Thymus (tissue), 14 donors: ENCODE measurements at places on chromosomes 7 and 10. TPM values are rescaled to one million over a fixed set of nuclear protein-coding genes. Genes with fewer than 3 reads are reported as not detected.

DNA sequence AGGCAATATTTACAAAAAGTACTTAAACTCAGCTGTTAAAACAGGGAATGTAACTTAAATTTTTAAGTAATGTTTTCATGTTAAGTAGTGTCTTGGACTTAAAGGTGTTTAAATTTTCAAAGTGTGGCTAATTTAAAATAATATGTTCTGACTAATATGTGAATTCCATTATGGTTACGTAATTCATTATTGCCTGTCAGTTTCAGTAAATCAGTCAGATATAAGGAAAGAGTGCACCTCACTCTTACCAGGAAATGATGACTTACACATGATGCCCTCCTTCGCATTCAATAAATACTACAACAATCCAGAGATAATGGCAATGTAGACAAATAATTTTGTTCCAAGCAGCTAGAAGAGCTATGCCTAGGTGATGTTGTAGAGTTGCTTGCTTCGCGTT, 69.0 kb upstream of the WNT16 start:
- no peak overlapping the region for H3K4me3 ChIP-seq
- no peaks in the 10 kb centered on the region for H3K4me1 ChIP-seq
- no peak for DNase-seq
- no peaks in the 10 kb centered on the region for H3K27me3 ChIP-seq

DNA sequence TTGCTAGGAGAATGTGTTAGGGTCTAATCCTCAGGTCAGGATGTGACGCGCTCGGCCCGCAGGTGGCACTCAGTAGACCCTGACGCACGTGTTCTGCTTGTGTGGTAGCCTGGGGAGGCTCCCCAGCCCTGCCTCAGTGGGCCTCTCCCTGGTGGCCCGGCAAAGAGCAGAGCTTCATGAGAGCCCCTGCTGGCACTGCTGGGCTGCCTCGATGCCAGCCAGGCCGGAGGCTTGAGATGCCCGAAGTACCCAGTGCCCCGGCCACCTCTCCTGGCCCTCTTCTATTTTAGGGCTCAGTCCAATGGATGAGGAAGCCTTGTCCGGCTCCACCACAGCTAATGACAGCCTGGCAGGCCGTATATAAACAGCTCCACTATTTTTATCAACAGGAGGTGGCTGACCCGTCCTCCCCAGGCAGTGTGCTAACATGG, 42.0 kb downstream of the PRF1 start:
- DNase-seq, result no peak
- peaks cover 2% of the 10 kb centered on the region for H3K36me3 ChIP-seq
- no peak overlapping the region for H3K27ac ChIP-seq
- H3K27me3 ChIP-seq, result no peaks in the 10 kb centered on the region

DNA sequence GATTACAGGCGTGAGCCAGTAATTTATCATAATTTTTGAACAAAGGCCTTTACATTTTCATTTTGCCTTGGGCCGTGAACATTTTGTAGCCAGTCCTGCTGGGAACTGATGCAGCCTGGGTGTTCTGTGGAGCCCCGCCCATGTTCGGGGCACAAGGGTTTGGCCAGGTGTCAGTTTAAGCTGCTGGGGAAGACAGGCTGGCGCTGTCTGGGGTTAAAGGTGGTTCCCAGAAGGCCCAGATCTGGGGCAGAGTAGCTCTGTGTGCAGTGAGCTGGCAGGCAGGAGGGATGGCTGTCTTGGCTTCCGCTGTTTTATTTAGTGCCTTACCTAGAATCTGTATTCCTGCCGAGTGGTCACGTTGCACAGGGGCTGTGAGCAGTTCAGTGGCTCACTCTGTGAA, 50.2 kb downstream of the DOCK1 start:
- no peaks in the 10 kb centered on the region for H3K27me3 ChIP-seq
- H3K4me3 ChIP-seq, result no peak overlapping the region
- no peak for DNase-seq
- no peak overlapping the region for H3K27ac ChIP-seq

- H3K27me3 ChIP-seq, result no peaks in the 10 kb centered on the region
- DNase-seq, result no peak
- no peaks in the 10 kb centered on the region for H3K36me3 ChIP-seq
- H3K4me3 ChIP-seq, result no peak overlapping the region
- no peak overlapping the region for H3K27ac ChIP-seq
These were observed 73.2 kb downstream of the CALD1 start for GRCh38 chr7:134852625-134853024.

DNA sequence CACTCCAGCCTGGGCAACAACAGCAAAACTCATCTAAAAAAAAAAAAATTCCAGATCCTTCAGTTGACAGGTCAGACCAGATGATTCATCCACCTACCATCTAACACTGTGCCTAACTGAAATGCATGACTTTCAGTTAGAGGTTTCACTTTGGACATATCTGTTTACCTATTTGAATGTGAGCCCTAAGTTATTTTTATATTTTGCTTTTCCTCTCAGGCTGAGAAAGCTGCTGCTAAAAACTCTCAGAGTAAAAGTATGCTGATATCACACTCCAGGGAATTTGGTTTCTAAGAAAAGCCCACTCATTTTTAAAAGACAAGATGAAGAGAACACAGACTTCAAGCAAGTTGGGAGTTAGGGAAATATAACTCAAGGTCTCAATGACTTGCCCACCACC, 126.0 kb downstream of the SGMS1 start:
- H3K27ac ChIP-seq, result no peak overlapping the region
- DNase-seq, result no peak
- no peaks in the 10 kb centered on the region for H3K27me3 ChIP-seq
- H3K36me3 ChIP-seq, result no peaks in the 10 kb centered on the region

DNA sequence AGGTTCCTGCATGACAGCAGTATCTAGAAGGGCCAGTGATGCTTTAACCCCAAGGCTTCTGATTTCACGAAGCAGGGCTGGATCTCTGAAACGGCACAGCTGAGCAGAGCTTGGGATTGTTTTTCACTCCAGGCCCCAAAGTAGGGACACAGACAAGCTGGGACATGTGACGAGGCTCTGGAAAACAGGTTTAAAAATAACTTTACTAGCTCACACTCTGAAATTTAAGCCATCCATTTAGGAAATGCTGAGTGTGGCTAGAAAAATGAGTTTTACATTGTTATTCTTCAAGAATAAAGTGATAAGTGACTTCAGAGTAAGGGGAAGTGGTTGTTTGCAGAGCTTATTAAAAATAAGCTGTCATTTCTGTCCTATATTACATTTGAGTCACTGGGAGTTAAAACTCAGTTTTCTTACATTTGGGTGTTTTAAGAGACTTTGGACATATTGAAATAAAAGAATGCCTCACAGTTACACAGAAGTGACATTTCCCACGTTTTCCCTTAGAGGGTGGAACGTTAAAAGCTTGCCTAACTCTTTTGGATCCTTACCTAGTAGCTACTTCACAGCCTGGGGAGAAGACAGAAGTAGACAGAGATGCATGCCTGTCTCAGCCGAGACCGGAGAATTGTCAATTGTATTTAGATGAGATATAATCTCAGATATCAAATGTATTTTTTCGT, 107.8 kb downstream of the GALNT17 start:
- no peaks in the 10 kb centered on the region for H3K27me3 ChIP-seq
- peak overlapping the region; percentile 50 for H3K27ac ChIP-seq
- no peak for DNase-seq
- no peak overlapping the region for H3K4me3 ChIP-seq
- no peaks in the 10 kb centered on the region for H3K4me1 ChIP-seq
- no peaks in the 10 kb centered on the region for H3K36me3 ChIP-seq

GRCh38 chr10:43814663-43815062, 166.0 kb upstream of the ZNF32 start:
- H3K4me3 ChIP-seq, result no peak overlapping the region
- H3K4me1 ChIP-seq, result peaks cover 33% of the 10 kb centered on the region
- H3K27ac ChIP-seq, result no peak overlapping the region
- no peaks in the 10 kb centered on the region for H3K27me3 ChIP-seq
- DNase-seq, result no peak
- H3K36me3 ChIP-seq, result no peaks in the 10 kb centered on the region

DNA sequence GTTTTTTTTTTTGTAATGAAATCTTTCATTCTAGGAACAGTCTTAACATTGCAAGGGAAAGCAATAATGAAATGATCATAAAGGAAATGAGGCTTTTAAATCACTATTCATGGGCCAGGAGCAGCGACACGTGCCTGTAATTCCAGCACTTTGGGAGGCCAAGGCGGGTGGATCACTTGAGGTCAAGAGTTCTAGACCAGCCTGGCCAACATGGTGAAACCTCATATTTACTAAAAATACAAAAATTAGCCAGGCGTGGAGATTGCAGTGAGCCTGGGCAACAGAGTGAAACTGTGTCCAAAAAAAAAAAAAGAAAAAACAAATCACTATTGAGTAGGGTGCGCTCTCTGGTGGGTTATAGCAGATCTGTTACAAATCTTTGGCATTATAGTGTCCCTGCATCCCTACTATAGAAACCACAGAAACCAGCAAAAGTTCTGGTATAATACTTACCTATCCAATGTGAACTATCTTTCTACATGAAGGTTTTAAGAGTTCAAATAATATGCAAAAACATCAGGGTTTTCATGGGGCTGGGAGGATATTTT, 72.1 kb downstream of the GLI3 start:
- no peak for DNase-seq
- H3K27ac ChIP-seq, result no peak overlapping the region
- no peaks in the 10 kb centered on the region for H3K36me3 ChIP-seq

DNA sequence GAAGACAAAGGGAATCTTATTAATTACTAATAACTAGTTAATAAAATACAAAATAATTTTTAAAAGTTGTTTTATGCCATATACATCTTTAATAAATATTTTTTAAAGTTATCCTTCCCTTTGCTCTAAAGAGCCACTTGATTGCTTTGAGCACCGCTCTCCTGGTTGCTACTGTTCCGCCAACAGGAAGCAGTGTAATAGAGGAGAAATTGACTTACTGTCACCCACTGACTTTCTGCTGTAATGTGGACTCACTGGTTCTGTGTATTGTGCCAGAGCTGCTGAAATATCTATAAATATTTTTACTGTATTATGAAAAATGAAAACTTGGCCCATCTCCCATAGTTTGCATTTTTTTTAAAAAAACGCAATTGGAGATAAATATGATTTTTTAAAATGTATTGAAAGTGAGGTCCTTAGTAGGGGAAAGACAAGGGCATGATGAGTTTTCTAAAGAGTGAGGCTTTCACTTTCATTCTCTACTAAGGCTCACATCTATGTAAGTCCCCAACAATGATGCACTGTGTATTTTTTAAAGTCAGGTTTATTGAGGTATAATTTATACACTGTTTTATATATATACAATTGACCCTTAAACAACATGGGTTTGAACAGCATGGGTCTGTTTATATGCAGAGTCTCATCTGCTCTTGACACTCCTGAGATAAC, 100.5 kb downstream of the NPY start:
- no peaks in the 10 kb centered on the region for H3K4me1 ChIP-seq
- DNase-seq, result no peak
- H3K36me3 ChIP-seq, result no peaks in the 10 kb centered on the region
- no peaks in the 10 kb centered on the region for H3K27me3 ChIP-seq
- H3K27ac ChIP-seq, result no peak overlapping the region
- no peak overlapping the region for H3K4me3 ChIP-seq

GRCh38 chr10:108801220-108801619, 1122.1 kb downstream of the XPNPEP1 start:
- no peaks in the 10 kb centered on the region for H3K27me3 ChIP-seq
- no peak for DNase-seq

DNA sequence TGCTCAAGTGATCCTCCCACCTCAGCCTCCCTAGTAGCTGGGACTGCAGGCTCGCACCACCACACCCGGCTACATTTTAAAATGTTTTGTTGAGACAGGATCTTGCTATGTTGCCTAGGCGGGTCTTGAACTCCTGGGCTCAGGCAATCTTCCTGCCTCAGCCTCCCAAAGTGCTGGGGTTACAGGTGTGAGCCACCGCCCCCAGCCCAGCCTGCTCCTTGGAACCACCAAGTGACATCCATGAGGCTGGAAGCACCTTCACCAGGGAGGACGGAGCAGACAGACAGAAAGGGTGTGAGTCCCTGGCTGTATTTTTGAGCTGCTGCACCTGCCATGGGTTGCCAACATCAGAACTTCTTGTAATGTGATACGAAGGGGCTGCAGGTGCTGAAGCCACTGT, 62.3 kb upstream of the UBE3C start:
- DNase-seq, result no peak
- no peak overlapping the region for H3K27ac ChIP-seq
- no peaks in the 10 kb centered on the region for H3K36me3 ChIP-seq
- H3K4me1 ChIP-seq, result no peaks in the 10 kb centered on the region
- peaks cover 14% of the 10 kb centered on the region for H3K27me3 ChIP-seq

- peaks cover 68% of the 10 kb centered on the region for H3K4me1 ChIP-seq
- peak overlapping the region; percentile 95 for H3K27ac ChIP-seq
- H3K27me3 ChIP-seq, result no peaks in the 10 kb centered on the region
- DNase-seq, result peak; percentile 84
These were observed 14.2 kb upstream of the PDCD4 start for GRCh38 chr10:110857265-110858171.

- no peaks in the 10 kb centered on the region for H3K4me1 ChIP-seq
- no peak overlapping the region for H3K4me3 ChIP-seq
- no peak for DNase-seq
- H3K27me3 ChIP-seq, result no peaks in the 10 kb centered on the region
- no peak overlapping the region for H3K27ac ChIP-seq
These were observed 68.1 kb downstream of the CUZD1 start for GRCh38 chr10:122777515-122778059.

Gene FAM13C
- total RNA-seq, result 3.9 TPM

Gene ODAD2
- total RNA-seq, result 0.76 TPM

Gene HABP2
- 0.19 TPM for total RNA-seq

Gene MSMB
- total RNA-seq, result 1.1 TPM

Gene HNRNPF
- total RNA-seq, result 235 TPM

Gene TNS3
- 5.9 TPM for total RNA-seq
